NCI-H1694 (cell line): ENCODE measurements at places on chromosomes 11 and 22.

- peak; percentile 34 for DNase-seq
Observed at GRCh38 chr22:36510966-36511881, 4.4 kb upstream of the FOXRED2 start.

GRCh38 chr11:44611687-44612434 is 46.4 kb downstream of the CD82 start:
- DNase-seq: no peak

GRCh38 chr11:13009921-13010748 is 1.0 kb downstream of the RASSF10 start:
- DNase-seq: no peak

GRCh38 chr22:49400136-49400940 is 427.3 kb downstream of the BRD1 start:
- no peak for DNase-seq

DNA sequence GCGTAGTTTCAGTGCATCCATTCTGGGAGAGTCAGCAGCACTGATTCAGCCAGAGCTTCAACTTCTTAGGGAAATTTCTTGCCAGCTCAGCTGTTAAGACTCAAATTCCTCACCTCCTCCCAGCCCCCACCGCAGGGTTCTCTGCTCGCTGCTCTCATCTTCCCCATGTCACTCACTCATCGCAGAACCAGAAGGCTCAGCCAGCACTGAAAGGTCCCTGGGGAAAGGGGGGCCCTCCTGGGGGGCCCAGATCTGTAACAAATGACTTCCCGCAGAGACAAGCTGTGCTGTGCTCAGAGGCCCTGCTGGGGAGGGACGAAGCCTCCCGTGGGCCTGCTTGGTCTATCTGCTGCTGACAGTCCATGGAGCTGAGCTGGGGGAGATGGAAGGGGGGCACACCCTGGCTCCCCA is 220.6 kb downstream of the NTM start:
- no peak for DNase-seq

DNA sequence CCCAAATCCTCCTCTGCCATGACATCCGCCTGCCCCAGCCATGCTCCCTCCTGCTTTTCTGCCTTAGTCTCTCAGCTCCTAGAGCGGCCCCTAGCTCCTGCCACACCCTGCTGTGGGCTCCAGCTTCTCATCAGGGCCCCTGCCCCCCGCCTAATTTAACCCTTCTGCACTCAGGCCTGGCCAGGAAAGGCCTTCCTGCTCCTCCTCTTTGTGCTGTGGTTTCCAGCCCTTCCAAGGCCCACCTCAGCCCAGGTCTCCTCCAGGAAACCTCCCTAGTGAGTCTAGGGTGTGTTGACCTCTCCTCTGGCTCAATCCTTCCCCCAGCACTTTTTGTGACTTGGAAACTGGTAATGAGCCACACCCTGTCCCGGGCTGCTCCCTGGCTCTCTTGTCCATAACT is 11.3 kb downstream of the PTPN5 start:
- no peak for DNase-seq

DNA sequence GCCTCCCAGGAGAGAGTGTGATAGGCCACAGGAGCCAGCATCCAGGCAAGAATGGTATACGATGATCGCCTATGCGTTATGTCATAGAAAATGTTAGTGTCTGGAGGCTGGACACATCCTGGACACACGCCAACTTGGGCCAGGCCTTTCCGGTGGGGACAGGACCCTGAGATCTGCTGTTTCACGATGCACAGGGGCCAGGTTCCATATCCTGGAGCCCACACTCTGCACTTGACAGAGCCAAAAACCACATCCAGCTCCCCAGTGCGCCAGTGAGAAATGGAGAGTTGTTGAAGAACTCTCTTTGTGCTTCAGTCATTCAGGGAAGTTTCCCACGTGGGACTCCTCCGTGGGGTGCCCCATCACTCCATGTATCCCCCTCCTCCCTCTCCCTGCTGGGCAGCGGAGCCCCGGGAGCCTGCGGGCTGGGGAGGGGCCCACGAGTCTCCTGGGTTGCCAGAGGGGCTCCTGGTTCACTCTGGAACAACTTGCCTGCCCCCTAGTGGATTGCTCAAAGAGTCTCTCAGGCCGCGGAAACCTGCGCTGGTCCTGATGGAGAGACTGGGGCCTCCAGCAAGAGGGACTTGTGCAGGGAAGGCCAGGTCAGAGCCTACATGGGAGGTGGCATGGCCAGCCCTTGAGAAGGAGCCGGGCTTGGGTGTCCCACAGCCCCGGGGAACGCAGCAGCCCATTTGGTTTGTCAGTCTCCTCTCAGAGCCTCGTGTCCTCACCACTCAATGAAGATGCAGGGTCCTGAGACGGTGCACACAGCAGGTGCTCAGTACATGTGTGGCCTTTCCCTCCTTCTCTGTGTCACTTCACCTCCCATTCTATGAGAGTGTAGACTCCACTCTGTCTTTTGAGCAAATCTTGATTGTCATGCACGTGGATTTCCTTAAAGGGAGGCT is 10.2 kb upstream of the LRRC32 start:
- DNase-seq: peak; percentile 57

GRCh38 chr22:30889996-30890480 is 78.5 kb downstream of the MORC2 start:
- no peak for DNase-seq

DNA sequence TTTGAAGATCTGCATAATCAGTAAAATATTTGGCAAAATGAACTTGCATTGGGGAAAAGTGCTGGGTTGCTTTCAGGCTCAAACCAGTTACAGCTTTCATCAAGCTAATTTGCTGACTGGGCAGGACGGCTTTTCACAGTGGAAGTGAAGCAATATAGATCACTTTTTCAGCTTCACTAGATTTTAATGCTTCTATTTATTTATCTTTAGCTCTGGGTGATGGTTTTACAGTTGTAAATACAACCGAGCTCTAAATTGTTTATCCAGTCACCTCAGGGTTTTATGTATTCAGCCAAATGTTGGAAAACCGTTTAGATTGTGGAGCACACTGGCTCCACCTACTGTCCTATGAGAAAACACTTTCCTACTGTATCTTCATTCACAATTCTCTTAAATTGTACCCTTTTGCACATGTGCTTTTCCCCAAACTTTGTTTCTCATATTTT is 58.2 kb downstream of the ACER3 start:
- peak; percentile 53 for DNase-seq

DNA sequence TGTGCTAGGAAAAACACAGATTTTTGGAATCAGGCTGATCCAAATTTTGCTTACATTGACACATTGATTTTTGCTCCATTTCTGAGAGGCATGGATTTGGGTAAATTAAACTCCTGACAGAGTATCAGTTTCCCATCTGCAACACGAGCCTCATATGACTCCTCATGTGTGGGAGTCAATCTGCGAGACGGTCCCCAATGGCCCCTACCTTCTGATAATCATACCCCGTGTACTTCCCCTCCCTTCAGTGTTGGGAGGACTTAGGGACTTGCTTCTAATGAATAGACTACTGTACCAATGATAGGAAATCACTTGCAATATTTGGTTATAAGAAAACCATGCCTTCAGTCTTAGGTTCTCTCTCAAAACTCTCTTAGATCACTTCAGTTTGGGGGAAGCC is 302.7 kb downstream of the ETS1 start:
- no peak for DNase-seq

- no peak for DNase-seq
Observed at GRCh38 chr11:114066046-114066648, 6.6 kb downstream of the ZBTB16 start.

GRCh38 chr11:62487738-62488551 is 58.7 kb downstream of the AHNAK start:
- peak; percentile 83 for DNase-seq

GRCh38 chr11:36326524-36327419 is 30.7 kb downstream of the PRR5L start:
- no peak for DNase-seq

DNA sequence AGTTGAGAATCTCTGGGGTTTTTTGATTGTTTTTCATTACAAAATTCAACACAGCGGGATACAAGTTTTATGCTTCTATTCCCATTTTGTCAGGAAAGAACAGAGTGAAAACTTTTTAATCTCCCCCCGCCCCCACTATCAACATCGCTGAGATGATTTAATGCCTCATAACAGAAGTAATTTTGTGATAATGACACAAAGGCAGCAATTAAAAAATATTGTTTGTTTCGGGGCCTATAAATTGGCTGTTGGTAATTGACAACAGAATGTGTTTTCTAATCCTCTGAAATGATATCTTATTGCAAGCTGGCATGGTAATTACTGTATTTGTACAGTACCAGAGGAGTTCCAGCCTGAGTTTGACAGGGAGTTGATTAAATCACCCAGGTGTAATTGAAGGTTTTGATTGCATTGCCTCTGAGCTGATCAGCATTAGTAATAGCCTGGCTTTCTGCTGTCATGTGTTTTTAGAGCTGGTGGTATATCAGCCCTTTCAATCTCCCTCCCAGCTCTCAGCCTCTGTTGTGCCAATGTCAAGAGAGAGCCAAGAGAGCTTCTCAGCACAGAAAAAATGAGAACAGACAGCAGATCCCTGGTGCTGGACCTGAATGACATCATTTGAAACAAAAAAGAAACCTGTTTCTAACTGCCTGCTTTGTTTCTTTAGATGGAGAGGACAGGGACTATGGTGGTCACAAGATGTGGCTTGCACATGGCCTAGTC is 265.1 kb downstream of the FAM76B start:
- no peak for DNase-seq

DNA sequence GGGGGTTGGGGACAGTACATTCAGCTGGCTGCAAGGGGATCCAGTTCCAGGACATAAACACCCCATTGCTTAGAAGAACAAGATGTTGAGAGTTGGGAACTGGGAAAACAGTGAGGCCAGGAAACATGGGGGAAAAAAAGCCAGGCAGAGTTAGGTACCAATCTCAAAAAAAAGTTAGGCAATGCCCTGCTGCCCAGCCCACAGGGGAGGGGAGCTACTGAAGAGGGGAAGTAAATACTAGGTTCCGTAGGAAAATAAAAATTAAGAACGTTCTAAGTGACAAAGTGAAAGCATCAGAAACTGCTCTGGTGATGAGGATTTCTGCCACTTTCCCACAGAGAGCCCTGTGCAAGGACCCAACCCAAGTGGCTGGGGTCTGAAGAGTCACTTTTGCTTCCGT is 12.0 kb downstream of the SPTBN2 start:
- DNase-seq: no peak

GRCh38 chr22:17013396-17014100 is 5.5 kb upstream of the GAB4 start:
- no peak for DNase-seq

DNA sequence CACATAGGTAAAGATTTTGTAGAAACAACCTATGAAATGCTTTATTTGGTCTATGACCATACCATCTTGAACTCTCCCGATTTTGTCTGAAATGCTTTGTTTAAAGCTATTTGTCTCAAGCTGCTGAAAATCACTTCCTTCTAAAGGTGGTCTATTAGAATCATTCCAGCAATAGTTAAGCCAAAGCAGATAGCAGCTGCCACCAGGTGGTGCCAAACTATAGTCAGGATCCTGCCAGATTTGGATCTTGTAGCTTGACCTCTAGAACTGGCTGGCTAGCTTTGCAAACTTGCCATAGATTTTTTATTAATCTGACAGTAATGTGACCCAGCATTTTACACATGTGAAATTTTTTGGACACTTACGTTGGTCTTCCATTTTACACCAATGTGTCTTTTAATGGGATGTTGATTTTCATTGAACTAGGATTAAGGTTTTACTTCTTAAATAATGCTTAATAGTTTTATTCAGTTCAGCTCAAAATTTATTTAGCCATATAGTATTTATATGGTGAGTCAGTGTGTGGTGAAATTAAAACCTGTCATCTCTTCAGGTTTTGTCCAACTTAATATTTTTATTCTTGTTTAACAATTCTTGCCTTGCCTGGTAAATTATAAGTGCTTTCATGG is 19.7 kb downstream of the CTR9 start:
- peak; percentile 4 for DNase-seq

- no peak for DNase-seq
Observed at GRCh38 chr22:27133019-27133431, 475.6 kb downstream of the MIAT start.

DNA sequence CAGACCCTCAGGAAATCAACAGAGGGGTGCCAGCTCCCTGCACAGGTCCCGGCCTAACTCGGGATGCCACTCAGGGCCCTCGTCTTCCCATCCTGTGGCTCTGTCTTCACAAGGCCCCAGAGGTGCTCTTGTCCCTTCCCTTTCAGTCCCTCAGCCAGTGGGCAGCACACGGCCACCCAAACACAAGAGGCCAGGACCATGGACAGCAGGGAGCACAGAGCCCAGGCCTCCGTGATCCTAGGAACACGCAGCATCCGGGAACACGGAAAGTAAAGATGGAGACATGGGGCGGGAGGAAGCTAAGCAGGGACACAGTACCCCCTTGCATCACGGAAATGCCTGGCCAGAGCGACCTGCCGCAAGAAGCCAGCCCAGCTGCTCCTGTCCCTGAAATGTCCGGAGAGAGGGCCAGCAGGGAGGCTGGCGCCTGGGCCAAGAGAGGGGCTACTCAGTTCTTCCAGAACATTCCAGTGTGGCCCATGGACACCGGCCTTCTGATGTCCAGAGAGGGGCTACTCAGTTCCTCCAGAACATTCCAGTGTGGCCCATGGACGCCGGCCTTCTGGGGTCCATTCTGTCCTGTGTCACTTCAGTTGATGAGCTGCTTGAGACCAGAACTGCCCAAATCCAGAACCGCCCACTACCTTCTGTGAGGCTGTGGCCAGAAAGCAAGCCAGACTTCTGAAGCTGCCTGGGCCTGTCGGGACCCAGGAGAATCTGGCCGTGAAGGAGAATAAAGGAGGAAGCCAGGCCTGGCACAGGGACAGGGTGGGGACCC is 274.0 kb downstream of the BRD1 start:
- no peak for DNase-seq

DNA sequence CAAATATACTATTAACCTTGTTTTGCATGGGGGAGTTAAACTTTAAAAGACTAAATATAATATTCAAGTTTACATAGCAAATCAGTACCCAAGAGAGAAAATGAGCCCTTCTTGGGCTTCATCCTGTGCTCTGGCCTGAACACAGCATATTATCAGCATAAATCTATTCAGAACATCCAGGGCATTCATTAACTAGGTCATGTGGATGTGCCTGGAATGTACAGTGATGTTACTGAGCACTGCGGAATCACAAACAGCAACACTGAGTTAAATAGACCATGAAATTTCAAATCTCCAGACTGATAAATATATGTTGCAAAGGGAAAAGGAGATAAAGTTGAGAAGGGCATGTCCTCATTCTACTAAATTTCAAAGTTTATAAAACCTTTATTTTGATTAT is 426.4 kb downstream of the AASDHPPT start:
- DNase-seq: no peak

- DNase-seq: no peak
Observed at GRCh38 chr11:64348383-64349024, 8.5 kb downstream of the CCDC88B start.

DNA sequence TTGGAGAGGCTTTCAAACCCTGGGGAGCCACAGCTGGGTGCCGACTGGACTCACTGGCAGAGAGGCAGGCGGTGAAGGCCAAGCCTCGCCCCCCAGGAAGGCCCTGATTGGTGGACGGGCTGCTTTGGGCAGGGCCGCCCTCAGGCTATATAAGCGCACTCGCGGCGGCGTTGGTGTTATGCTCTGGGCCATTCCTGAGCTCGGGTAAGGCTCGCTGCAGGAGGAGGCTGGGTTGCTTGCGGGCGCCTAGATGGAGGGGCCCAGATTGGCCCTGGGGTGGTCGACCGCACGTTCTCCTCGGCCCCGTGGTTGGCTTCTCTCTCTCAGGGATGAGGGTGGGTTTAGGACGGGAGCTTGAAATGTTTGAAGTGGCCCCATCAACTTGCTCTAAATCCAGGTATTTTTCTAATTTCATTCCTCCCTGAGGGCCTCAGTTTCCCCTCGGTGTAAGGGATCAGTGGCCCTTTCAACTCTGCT is at the start of gene SPDYC:
Gene SPDYC, plus strand, starts transcription at position 176 of the 477 bp plus-strand sequence. CDS start 1,125 bp downstream, outside the sequence.
- DNase-seq: no peak

- DNase-seq: no peak
Observed at GRCh38 chr11:1012740-1013630, 23.5 kb downstream of the MUC6 start.

- DNase-seq: no peak
Observed at GRCh38 chr11:126268361-126268707, 361 bp downstream of the SRPRA start.
